A549 treated with dexamethasone at 1 μM for 4 hours (cell line): ENCODE measurements at places on chromosomes 11 and 22. TPM values are rescaled to one million over a fixed set of nuclear protein-coding genes. Genes with fewer than 3 reads are reported as not detected.

Gene GSTP1
- 1,418 to 1,585 TPM (median 1,568 TPM) in 5 replicates for total RNA-seq

Gene ACTN3
- 0.04 to 0.06 TPM (median 0.04 TPM) in 4 of 5 replicates, not detected in the other for total RNA-seq

Gene HEPN1
- not detected in 5 replicates for total RNA-seq

Gene XNDC1N
- total RNA-seq, result 2.5 to 4.3 TPM (median 3.2 TPM) in 5 replicates

Gene GGTLC2
- total RNA-seq, result not detected in 5 replicates
